ENCODE measurements at places on chromosomes 5 and 9.

- DNase-seq = no peak
These were observed 384.6 kb downstream of the SPOCK1 start for GRCh38 chr5:137114529-137114928.

DNA sequence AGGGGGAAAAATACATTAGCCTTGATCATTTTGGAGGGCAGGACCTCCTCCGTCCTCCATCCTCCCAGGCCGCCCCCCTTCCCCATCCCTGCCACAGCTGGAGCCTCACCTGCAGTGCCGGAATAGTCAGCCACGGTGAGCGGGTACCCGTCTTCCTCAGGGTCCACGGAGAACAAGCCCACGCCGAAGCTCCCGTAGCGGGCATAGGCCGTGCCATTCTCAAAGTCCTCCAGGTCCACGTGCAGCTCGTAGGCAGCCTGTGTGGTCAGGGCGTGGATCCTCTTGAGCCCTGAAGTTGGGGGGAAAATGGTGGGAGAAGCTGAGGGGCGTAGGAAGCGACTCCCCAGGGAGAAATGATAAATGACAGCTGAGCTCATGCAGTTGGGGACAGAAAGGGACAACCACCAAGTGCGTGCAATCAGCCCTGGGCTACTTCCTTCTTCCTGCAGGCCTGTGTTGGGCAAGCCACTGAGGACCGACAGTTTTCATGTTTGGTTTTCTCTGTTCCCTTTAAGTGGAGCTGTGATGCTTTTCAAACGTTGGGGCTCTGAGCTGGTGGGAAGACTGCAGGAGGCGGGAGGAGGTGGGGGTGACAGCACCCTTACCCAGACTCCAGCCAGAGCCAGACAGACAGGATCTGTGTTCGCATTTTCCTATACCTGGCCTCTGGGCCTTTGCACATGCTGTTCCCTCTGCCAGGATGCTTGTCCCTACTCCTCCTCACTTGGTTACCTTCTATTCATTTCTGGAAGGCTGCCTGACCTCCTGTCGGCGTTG, 8.7 kb upstream of the QRFP start:
- DNase-seq = no peak

GRCh38 chr5:171825051-171825450, 39.4 kb downstream of the SMIM23 start:
- DNase-seq = no peak

GRCh38 chr5:136228136-136228757, 35.3 kb upstream of the SMIM32 start:
- no peak for DNase-seq

DNA sequence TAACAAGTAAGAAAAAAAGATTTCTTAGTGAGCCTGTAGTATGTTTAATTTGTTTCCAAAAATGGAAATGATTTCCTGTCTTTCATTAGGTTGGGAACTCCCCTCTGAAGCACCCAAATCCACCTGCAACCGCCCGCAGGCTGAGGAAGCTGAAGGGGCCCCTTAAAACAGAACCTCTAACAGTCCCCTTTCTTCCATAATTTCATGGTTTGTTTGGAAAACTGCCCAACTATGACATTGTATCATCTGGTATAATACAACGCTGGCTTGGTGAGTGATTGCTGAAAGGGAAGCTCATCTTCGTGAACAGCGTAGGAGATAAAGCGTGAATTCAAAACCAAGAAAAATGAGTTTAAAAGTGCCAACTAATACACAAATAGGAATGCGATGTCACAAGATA, 215.5 kb downstream of the FSTL4 start:
- DNase-seq = no peak

DNA sequence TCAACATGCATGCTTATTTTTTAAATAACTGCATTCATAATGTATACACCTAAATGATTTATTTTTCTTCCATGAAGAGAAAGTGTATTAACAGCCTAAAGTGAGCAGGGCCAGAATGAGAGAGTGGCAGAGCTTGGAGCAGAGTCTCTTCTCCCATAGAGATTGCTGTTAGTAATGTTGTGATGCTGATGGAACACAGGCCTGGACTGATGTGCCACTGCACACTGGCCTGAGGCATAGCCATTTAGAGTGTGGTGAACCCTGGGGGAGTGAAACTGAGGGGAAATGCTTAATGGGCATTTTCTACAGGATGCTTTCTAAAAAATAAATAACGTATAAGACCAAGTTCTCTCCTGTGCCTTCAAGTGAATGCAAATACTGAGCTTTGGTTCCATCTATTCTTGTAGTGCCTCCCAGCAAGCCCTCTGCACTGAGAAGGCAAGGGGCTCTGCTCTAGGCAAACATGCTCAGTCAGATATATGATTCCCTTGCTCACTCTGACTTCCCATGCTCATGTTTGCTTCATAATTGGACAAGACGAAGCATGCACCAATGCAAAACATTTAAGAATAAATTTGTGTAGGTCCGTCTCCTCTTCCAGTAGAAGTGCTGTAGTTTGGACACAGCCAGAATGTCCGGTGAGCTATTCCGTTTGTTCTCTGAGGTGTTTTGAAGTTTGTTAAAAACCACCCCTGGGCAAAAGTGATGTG, 185.7 kb downstream of the PBX3 start:
- no peak for DNase-seq

- no peak for DNase-seq
These were observed 37.2 kb upstream of the UBAP2 start for GRCh38 chr9:34085581-34086500.

GRCh38 chr5:117433818-117434217, 859.2 kb upstream of the SEMA6A start:
- no peak for DNase-seq

DNA sequence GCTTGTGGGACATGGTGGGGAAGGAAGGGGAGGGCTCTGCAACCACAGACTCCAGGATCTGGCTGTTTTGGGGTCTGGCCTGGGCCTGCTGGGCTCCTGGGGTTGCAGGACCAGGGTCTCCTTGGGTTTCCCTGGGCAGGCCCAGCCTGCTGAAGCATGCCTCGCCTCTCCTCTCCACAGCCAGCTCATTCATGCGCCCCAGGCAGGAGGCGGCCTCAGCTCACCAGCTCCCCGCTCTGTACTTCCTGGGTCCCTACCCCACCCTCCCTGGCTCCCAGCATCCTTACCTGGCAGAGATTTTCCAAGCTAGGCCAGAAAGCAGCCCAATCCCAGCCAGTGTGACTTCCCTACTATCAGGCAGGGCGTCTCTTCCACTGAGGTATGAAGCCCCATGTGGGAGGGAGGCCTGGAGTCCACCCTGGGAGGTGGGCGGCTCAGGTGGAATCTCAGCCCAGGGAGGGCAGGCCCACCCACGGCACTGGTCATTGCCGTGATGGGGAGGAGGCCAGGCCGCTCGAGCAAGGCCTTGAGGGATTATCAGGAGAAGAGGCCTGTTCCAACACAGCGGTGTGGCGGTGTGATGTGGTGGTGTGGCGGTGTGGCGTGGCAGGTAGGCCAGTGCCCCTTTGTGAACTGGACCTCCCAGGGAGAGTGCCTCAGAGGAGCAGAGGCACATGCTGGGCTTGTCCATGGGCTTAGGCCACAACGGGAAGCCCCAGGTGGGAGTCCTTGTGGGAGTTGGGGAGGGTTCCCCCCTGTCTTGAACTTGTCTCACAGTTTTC, 103.4 kb downstream of the DAB2IP start:
- no peak for DNase-seq

DNA sequence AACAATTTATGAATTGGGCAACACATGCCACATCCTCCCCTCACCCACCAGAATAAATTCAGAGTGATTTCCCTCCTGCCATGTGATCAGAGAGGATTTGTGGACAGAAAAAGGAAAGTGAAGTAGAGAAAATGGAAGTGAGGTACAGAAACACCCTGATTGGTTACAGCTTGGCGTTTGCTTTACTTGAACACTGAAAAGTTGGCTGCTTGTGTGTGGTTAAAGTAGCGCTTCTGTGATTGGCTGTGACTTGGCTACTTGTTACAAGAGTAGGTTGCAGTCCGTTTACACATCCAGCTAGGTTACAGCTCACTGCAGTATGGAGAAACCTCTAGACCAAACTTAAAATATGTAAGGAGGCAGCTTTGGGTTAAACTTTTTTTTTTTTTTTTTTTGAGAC, 205.2 kb upstream of the ZNF608 start:
- no peak for DNase-seq

- DNase-seq = no peak
These were observed 199.4 kb downstream of the GAPVD1 start for GRCh38 chr9:125460883-125461635.

GRCh38 chr9:17191082-17191481, 56.2 kb downstream of the CNTLN start:
- no peak for DNase-seq

- DNase-seq = no peak
These were observed 4.4 kb downstream of the SNX18 start for GRCh38 chr5:54521856-54522479.

DNA sequence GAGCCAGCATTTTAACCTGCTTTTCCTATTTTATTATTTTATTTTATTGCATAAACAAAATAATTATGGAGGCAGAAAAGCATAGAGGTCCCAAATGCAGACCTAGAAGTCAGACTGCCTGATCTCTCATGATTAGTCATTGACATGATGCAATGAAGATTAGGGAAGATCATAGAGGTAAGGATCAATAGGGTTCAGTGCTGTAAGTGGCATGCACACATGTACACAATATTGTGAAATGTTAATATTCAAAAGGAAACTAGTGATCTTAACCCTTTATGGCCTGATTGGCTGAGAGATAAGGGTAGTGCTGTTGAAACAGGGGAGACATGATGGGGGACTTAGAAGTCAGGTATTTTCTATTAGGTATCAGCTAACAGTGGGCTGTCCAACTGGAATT, 1.1 kb upstream of the FRRS1L start:
- DNase-seq = peak; percentile 48

DNA sequence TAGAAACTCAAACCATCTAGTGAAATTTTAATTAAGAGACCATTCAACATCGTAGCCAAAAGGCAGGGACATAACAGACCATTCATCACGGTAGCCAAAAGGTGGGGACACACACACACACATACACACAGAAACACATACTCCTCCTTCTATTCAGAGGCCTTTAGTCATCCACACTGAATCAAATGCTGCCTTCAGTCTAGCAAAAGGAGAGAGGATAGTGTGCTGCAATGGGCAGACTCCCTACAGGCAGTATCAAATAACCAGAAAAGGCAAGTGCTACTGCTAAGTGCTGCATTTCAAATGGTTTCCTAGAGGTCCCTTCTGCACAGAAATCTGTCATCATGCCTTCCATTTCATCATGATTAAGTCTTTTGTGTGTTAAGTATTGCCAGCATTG, 303.9 kb downstream of the TRIM32 start:
- no peak for DNase-seq

- no peak for DNase-seq
These were observed 41.3 kb downstream of the UGCG start for GRCh38 chr9:111937781-111938426.

DNA sequence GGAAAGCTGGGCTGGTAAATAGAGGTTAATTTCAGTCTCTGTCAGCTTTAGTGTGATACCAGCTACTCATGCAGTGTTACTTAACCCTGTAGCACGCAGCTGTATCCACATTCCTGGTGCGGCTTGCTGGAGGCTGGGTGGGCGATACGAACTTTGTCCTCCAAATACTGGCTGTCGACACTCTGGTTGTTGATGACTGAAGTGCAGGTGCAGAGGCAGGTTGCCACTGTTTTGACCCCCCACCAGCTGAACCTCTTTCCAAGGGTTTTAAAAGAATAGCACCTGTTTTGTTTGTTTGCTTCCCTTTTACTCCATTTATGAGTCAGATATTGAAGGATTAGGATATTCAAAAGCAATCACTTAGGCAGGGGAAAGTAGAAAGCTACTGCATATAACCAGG, 4.4 kb upstream of the RABGAP1 start:
- DNase-seq = peak; percentile 84

DNA sequence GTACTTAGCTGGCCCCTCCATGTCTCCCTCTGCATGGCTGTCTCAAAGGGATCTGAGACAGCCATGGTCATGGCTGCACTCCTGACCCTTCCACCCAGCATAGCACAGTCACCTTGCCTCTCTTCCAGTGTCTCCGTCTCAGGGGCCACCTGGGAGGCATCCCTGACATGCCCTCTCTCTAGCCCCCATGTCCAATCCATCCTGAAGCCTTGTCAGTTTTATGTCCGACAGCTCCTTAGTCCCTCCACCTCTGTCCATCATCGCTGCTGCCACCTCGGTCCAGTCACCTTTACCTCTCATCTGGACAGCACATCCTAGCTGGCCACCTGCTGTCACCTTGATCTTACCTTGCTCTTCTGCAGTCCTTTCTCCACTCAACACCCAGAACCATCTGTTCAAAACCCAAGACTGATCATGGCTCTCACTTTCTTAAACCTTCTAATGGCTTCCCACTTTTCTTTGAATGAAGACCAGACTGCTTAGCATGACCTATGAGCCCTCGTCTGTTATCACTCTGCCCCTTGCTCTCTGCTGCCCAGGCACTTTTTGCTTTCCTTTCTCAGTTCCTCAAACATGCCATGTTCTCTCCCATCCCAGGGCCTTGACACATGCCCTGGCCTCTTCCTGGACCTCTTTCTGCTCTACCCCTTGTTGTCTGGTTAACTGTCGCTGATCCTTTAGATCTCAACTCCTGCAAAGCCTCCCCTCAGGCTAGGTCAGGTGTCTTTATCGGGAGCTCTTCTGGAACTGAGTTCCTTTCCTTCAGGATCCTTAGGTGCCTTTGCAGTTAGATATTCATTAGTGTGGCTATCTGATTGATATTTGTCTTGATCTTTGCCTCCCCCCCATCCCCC, 181.8 kb upstream of the PITX1 start:
- DNase-seq = no peak

DNA sequence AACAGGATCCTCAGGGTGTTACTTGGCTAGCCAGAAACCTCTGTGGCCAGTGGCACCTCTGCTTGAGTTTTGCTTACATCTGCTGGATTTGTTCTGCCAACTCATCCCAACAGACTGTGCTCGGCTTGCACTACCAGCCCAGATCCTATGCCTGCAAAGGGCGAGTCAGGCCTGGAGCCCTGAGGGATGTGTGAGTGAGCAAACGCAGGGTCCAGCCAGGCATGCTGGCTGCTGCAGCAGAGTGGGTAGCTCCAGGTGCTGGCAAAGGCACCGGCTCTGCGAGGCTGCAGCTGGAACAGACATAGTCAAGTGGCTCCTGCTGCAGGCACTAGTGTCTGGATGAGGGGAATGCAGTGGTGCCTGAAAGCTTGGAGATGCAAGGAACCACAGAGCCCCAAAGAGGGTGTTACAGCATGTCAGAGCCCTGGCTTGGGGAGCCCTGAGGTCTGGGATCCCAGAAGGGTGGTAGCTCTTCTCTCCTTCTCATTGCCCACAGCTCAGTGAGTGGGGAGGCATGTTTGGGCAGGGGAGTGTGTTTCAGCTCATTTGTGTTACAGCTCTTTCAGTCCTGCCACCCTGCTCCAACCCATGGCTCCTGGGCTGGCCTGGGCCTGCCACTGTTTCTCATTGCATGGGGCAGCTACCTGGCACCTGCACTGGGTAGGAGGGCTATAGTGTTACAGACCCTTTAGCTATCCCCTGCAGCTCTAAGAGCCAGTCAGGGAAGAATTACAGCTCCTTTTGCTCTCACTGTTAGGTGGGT, 332.6 kb downstream of the TAF11L14 start:
- no peak for DNase-seq

- DNase-seq = no peak
These were observed 126.4 kb downstream of the GAPVD1 start for GRCh38 chr9:125387861-125388524.

- DNase-seq = no peak
These were observed 914.2 kb upstream of the CDH6 start for GRCh38 chr5:30279237-30279636.

GRCh38 chr9:70347046-70347445, 67.4 kb downstream of the KLF9 start:
- DNase-seq = no peak

- DNase-seq = no peak
These were observed 42.5 kb downstream of the KLHL3 start for GRCh38 chr5:137693307-137693950.

- peak; percentile 64 for DNase-seq
These were observed 76.4 kb downstream of the EHMT1 start for GRCh38 chr9:137694962-137695875.

GRCh38 chr9:107213080-107213479, 70.0 kb upstream of the RAD23B start:
- peak; percentile 59 for DNase-seq
